ENCODE measurements at places on chromosomes 1 and 21.

GRCh38 chr1:150207281-150207971, 28.5 kb downstream of the ANP32E start:
- no peak for DNase-seq

GRCh38 chr1:151292207-151293030, 10.3 kb downstream of the ZNF687 start:
- DNase-seq: no peak

DNA sequence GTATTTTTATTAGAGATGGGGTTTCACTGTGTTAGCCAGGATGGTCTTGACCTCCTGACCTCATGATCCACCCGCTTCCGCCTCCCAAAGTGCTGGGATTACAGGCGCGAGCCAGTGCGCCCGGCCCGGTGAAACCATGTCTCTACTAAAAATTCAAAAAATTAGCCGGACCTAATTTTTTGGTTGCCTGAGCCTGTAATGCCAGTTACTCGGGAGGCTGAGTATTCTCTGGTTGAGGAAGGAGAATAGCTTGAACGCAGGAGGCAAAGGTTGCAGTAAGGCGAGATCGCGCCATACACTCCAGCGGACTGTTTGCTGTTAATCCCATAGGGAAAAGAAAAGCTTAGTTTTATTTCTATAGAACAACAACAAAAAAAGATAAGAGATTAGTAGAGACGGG, 29.9 kb upstream of the HJV start:
- no peak for DNase-seq

DNA sequence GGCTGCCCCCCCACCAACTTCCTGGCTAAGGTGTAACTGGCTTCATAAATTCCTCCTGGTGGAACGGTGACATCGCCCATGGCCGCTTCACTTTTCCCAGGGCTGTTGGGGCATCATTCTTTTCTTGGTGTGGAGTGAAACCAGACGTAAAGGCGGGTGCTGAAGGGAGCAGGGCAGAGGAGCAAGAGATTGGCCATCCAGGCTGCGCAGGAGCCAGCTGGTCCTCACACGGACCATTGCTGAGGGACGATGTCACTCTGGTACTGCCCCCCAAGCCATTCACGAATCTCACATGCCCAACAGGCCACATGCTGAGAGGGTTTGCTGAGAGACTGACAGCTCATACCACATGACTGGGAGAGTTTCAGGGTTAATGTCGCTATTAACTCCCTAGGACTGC, 10.5 kb upstream of the PKP1 start:
- DNase-seq: no peak

- no peak for DNase-seq
Measured at GRCh38 chr1:163170975-163171676, 31.6 kb downstream of the RGS5 start.

DNA sequence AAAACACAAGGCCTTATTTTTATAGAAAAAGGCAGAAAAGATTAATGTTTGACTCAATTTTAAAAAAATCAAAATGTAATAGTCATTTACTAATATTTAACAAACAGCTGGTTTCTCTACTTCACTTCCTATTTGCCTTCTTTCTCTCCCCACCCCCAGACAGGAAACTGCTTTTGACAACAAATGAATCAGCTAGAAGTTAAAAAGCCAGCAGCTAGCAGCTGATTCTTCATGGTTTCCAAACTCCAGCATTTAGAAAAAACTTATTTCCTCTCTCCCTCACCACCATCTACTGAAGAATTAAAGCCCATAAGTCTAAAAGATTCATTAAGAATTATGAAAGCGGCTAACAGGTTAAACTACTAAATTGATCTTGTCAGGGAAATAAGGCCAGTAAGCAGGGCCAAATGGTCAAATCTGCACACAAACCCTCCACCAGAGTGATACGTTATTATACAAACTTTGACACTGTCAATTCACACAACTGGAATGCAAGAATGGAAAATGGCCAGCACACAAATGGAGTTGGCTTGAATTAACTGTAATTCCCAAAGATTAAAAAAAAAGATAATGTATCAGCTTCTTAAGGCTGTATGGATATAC, 4.0 kb downstream of the WDR26 start:
- peak; percentile 24 for DNase-seq

DNA sequence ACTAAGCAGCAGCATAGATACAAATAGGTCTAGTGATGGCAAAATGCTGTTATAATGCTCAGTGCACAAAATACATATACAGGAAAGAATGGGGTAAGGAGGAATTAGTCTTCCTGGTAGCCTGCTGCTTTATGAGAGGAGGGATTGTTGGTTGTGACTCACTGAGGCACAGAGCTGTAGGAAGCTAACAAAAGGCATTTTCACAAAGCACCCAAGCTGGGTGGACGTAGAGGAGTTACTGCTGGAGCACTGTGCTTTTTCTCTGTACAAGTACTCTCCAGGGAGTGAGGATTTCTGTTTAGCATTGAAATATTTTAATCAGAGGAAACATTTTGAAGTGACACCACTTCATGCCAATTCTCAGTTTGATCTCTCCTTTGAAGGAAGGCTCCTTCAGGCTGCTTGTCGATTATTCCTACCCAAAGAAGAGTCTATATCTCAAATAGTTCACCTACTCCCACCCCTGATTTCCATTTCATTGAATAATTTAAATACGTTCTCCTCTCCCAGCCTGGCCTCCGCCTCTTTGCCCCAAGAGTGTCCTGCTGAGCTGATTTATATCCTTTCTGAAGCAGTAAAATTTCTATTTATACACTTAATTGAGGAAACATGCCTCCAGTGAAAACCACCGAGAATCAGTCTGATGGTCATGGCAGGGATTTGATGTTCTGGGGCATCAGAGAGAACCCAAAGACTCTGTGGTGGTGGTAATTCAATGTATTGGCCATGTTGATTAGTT, 271.9 kb downstream of the HHAT start:
- DNase-seq: no peak

DNA sequence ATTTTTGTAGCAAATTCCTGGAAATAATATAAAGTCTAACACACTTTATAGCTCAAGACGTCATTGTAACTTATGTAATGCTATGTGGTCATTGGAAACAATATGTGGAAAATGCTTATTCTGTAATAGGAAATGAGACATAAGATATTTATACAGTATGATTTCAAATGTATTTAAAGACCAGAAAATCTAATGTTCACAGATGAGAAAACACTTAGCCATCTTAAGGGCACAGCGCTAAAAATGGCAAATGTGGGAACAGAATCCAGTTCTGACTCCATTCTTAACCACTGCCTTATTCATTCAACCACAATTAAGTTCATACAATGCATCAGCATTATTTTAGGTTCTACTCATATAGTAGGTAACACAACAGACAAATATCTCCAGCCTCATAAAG, 12.5 kb downstream of the CSDE1 start:
- DNase-seq: no peak

GRCh38 chr1:200907611-200908097, 13.0 kb downstream of the INAVA start:
- no peak for DNase-seq

DNA sequence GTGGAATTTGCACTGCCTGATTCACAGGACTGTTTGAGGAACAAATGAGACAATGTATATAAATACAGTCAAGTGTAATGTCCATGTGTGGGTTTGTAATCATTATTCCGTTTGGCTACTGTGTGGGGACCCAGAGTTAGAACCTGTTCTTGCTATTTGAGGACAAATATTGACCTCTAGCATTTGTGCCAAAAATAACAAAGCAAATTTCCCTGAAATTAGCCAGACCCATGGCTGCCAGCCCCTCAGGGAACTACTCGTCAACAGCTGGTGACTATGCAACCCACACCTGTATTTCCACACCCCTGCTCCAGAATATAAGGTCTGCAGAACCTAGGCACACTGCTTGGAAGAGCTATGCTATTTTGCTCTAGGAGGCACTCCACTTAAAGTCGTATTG, 70.7 kb downstream of the KCNJ6 start:
- no peak for DNase-seq

DNA sequence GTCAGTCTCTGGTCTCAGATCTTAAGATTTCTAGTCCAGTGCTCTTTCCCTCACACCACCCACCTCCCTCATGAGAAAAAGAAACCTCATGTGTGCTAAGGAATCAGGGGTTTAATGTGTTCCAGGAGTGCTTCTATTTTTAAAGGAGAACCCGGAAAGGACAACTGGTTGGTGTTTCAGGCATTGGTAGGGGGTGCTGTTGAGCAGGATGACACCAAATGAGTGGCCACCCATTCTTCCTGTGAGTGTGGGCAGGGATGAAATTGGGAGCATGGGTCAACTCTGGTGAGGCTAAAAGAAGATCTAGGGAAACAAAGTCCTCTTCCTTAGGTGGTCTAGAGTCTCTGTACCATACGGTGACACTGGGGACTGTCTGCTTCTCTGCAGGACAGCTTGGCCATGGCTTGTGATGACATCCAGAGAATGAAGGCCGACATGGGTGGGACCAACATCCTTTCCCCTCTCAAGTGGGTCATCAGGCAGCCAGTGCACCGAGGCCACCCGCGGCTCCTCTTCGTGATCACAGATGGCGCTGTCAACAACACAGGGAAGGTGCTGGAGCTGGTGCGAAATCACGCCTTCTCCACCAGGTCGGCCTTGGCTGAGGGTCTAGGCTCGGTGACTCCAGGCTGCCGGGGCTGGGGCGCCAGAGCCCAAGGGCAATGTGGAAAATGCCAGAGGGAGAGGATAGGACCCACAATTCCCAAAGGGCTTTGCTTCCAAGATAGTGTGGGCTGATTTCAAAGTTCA, 39.3 kb downstream of the VWA5B1 start:
- no peak for DNase-seq

- no peak for DNase-seq
Measured at GRCh38 chr1:225479996-225480720, 52.3 kb upstream of the LBR start.

GRCh38 chr1:230067419-230067870, 407 bp downstream of the GALNT2 start:
- DNase-seq: peak; percentile 18

- no peak for DNase-seq
Measured at GRCh38 chr1:217614200-217614712, 16.6 kb downstream of the GPATCH2 start.

GRCh38 chr1:100009458-100009857, 39.7 kb downstream of the SLC35A3 start:
- DNase-seq: no peak

GRCh38 chr1:223460566-223461189, 67.5 kb downstream of the CCDC185 start:
- no peak for DNase-seq

GRCh38 chr1:41870076-41870562, 48.6 kb downstream of the HIVEP3 start:
- no peak for DNase-seq

DNA sequence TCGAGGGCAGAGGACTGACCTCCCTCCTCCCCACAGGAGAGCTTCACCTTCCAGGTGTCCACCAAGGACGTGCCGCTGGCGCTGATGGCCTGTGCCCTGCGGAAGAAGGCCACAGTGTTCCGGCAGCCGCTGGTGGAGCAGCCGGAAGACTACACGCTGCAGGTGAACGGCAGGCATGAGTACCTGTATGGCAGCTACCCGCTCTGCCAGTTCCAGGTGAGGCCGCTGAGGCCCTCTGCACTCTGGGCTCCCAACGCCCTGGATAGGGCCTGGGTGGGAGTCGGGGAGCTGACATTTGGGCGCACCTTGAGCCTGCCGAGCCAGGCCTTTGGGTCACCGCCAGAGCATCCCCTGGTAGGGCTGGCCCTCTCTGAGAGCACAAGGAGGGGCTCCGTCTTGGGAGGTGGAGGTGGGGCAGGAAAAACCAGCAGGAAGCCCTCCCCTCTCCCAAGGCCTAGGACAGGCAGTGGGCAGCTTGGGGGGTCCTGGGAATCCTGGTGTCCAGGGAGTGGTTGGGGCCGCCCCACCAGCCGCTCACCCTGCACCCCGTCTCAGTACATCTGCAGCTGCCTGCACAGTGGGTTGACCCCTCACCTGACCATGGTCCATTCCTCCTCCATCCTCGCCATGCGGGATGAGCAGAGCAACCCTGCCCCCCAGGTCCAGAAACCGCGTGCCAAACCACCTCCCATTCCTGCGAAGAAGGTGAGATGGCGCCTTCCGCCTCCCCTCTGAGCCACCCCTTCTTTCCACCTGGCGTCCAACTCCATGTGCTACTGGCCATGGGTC, 65.1 kb downstream of the PIK3CD start:
- DNase-seq: no peak

- no peak for DNase-seq
Measured at GRCh38 chr1:195789321-195789720, 818.9 kb downstream of the KCNT2 start.

GRCh38 chr1:57727121-57727520, 303.3 kb upstream of the DAB1 start:
- DNase-seq: no peak

DNA sequence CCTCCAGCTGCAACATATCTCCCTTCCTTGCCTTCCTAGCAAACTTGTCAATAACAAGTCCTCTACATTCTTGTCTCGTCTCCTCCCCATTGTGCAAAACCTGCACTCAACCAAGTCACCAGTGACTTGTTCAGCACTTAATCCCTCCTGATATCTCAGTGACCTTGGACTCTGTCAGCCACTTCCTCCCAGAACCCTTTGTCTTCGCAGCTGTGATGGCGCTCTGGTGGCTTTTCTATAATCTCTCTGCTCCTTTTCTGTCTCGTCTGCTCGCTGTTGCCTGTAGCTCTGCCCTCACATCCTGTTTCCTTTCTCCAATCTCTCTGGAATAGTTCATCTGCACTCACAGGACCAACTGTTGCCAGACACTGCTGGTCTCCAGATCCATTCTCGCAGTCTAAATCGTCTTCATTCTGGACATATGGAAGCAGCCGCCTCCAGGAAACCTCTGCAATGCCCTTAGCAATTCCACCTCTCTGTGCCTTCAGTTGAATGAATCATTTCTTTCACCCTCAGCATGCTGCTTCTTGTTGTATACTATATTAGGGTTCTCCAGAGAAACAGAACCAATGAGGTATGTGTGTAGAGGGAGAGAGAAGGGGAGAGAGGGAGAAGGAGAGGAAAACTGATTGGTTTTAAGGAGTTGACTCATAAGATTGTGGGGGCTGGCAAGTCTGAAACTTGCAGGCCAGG, 17.4 kb upstream of the IFNAR2 start:
- DNase-seq: no peak

GRCh38 chr1:62448221-62448933, 11.5 kb downstream of the USP1 start:
- no peak for DNase-seq

GRCh38 chr1:216531263-216532239, 108.3 kb upstream of the USH2A start:
- DNase-seq: no peak

DNA sequence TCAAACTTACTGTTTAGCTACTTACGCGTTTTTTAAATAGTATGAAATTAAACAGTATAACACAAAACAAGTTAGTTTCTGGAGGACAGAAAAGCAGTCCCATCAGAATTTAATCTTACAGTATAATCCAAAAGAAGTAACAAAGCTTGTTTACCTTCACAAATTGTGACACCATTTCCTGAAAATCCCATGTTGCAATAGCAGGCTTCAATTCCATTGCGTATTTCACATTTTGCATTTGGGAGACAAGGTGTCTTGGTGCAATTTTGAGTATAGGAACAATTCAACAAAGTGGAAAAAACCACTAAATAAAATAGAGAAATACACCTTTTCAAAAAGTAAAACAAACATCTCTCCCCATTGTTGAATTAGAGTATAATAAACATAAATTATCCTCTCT, 1.6 kb downstream of the ADGRL4 start:
- DNase-seq: no peak

Data from effector memory CD8-positive, alpha-beta T cell (primary cell).